ENCODE measurements at places on chromosomes 6 and 20. TPM values are rescaled to one million over a fixed set of nuclear protein-coding genes. Genes with fewer than 3 reads are reported as not detected.

Gene PDYN
- total RNA-seq = not detected

Gene CDH4
- total RNA-seq = not detected

Gene MRPS18A
- 36.1 TPM for total RNA-seq

Gene PRKN
- 44.8 TPM for total RNA-seq

Gene IYD
- total RNA-seq = 0.06 TPM

Gene FAM83C
- total RNA-seq = not detected

Gene SLC17A3
- total RNA-seq = not detected

Gene IPCEF1
- 0.84 TPM for total RNA-seq

Gene OLIG3
- total RNA-seq = not detected

Gene THBS2
- total RNA-seq = 53.5 TPM

Gene ESR1
- 2.3 TPM for total RNA-seq
